Cardiac fibroblast (primary cell): ENCODE measurements at places on chromosomes 4 and X.

- DNase-seq = no peak
These were observed 105.0 kb downstream of the TBL1X start for GRCh38 chrX:9569876-9570301.

GRCh38 chr4:99860521-99860920, 33.7 kb downstream of the LAMTOR3 start:
- no peak for DNase-seq

DNA sequence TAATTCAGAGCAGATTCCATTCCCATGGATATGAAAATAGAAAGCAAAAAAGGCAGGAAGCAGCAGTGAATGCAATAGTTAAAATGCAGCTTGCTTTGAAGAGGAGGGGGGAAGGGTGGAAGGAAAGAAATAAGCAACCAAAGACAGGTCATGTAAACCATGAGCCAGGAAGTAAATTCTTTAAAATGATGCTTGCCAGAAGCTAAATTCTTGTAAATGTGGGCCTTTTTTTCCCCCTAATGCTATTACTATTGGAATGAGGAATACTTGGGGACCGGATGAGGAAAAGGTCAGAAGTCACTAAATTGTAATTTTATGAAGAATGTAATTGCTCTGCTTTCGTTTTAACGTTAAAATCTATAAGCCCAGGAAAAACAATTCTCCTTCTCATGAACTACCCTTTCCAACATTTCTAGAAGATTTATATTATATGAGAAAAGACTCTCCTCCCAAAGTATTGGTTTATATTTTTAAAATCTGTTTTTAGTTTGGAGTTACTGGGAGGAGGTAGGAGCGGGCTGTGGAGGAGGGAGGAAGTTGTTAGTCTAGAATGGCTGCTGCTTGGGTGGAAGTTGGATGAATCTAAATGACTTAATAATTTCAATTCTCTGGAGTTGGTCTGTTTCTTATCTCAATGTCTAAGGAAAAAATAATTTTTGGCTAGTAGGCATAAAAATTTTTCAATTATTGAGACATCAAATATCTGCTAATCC, 77.6 kb upstream of the PCDH18 start:
- peak; percentile 56 for DNase-seq

DNA sequence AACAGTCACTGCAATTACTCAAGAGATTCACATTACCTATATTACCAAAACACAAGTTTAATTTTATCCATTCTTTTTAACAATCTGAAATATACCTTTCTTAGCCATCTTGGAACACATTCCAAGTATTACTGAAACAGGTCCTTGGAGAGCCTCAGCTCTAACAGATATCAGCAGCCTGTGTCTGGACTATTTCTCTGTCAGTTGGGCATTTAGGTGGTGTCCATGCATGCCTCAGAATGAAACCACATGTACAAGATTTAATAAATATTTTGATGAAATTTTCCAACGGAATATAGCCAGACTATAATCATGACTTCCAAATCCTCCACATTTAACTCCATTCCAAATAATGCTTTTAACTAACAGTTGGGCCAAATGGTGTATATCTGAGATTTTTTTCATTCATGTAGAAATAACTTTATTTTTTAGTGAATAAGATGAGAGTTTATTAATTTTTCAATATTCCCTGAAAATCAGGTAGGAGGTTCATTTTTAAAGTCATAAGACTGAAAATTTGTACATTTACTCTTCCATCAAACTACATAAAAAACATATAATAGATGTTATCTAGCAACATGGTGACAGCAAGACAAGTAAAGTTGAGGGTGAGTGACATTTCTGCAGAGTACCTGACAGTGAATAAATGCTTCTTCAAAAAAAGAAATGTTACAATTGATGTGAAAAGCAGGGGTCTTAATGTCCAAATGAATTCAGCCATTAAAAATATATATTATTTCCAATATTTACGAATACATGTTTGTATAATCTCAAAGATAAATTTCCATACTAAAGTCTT, 174.2 kb downstream of the DCHS2 start:
- DNase-seq = no peak

DNA sequence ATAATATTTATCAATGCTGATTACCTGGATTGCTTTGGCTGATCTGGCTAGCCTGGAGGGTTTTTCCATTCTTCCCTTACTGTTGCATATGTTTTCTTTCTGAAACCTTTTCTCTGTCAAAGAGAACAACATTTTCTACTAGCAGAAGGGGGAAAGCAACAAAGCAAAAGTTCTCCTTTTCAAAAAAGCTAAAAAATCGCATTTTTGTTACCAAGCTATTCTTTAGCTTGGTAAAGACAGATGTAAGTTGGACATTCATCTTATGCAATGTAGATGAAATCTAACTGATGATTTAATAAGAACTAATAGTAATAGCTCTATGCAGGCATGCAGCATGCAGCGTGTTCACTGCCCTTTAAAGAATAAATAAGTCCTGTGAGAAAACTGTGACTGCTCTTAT, at the start of gene GRXCR1:
GRXCR1 (plus strand) TSS at position 301 of the 400 bp plus-strand sequence. CDS start 554 bp downstream, outside the sequence.
- no peak for DNase-seq

GRCh38 chrX:107659768-107660167, 31.5 kb downstream of the PRPS1 start:
- DNase-seq = peak; percentile 76

DNA sequence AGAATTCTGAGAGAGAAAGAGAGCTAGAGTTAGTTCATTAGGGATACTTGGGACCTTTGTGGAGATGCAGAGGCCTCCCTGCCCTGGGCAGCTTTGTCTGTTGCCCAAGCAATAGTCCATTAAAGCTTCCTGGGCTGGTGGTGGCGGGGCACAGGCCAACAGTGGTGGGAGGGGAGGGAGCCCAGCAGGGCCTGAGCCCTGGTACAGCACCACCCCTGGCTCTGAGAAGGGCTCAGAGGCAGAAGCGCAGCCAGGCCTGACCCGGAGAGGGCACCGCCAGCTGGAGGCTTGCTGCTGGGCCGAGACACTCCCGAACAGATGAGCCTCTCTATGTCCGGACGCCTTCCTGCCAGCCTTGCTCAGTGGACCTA, 65.3 kb downstream of the EFNB1 start:
- no peak for DNase-seq

DNA sequence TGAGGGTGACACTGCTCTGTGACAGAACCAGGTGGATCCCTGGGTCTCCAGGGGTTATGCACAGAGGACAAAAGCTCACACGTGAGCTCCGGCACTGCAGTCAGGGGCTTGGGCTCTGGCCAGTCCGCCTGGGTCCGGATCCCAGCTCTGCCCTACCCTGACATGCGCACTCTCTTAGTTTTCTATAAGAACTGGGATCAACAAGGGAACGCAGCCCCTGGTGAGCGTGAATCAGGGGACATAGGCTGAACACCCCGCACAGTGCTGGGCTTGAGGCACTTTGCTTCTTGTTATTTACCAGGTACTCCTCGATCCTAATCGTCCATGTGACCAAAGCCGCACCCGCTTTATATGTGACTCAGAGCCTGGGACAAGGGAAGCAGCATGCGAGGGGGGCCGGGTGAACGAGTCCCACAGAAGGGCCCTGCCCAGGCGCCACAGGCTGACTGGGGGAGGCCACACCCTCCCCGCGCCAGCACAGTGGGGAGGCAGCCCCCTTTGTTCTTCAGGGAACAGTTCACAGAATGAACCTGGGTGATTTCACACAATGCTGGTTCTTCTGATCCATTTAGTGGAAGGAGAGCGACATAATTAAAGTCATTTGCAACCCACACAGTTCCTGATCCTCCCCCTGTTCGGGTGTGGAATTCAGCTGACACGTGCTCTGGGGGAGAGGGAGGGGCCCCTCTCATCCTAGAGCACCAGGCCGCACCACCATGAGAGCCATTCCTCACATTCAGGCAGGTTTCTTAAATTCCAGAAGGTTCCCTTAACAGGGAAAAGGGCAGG, 55.5 kb downstream of the WFS1 start:
- peak; percentile 30 for DNase-seq

- DNase-seq = peak; percentile 16
These were observed 121.9 kb upstream of the ANK2 start for GRCh38 chr4:112927544-112927943.

DNA sequence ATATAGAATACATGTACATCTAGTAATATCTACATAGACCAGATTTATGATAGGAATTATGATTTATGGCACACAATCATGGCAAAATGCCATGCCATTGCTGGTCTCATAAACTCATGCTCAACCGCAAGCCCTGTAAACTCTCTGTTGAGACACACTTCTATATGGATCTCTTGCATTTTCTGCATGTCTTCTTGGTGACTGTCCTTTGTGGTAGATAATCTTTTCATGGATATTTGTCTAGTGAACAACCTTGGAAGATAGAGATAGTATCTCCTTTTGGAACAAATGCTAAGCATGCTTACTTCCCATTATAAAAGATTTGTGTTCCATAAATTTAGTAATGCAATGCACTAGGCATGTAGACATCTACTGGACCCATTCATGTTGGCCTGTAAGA, 328.0 kb downstream of the NAF1 start:
- DNase-seq = no peak

DNA sequence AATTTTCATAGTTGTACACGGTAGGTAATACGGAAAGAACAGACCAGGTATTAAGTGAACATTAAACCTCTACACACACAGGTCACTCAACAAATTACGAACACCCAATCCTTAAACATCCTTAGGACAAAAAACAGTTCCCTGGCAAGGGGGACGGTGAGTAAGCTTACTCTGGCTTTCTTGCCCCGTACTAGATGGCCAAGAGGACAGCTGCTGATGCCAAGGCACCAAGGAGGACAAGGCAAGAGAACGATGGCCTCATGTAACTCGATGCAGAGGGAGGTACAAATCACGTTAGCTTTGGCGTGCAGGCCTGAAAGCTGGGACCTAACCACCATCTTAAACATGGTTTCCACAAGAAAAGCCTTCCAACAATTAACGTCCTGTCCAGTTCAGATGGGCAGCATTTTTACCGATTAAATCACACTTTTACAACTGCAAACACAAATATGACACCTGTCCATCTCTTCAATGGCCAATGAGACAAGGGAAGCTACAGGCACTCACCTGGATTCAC, 23.7 kb downstream of the FAT1 start:
- no peak for DNase-seq

- DNase-seq = no peak
These were observed 34.3 kb downstream of the GPC4 start for GRCh38 chrX:133380711-133381619.

DNA sequence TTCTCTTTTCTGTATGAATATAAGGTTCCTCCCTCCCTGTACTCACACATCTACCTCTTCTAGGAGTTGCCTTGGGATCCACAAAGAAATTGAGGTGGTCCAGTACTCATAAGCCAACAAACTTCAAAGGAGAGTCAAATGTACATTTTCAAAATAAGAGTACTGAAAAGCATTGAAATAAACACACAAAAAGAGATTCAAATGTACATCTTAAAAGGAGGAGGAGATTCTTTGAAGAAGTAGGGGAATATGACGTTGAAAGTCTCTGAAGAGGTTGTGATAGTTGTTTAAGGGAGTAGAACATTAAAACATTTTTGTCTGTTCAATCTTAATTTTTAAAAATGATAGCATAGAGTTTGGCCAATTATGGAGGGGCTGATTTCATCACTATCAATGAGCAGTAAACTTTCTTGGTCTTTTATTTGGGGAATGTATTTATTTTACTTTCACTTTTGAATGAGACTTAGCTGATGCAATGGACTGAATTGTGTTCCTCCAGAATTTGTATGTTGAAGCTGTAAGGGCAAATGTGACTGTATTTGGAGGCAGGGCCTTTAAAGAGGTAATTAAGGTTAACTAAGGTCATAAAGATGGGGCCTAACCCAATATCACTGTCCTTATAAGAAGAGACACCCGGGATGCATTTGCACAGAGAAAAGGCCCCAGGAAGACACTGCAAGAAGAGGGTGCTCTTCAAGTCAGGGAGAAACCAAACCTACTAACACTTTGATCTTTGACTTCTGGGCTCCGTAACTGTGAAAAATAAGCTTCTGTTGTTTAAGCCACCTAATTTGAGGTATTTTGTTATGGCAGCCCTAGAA, 226.3 kb upstream of the PGRMC2 start:
- DNase-seq = peak; percentile 36

- DNase-seq = no peak
These were observed 1.2 kb downstream of the CYBB start for GRCh38 chrX:37781081-37781480.

- no peak for DNase-seq
These were observed 1.6 kb downstream of the ZAR1 start for GRCh38 chr4:48491514-48492176.

GRCh38 chr4:175708739-175709138, 103.3 kb downstream of the GPM6A start:
- no peak for DNase-seq

- no peak for DNase-seq
These were observed 21.8 kb upstream of the AADAT start for GRCh38 chr4:170111546-170111945.

- DNase-seq = no peak
These were observed 6.4 kb upstream of the PROM1 start for GRCh38 chr4:16090096-16090705.

DNA sequence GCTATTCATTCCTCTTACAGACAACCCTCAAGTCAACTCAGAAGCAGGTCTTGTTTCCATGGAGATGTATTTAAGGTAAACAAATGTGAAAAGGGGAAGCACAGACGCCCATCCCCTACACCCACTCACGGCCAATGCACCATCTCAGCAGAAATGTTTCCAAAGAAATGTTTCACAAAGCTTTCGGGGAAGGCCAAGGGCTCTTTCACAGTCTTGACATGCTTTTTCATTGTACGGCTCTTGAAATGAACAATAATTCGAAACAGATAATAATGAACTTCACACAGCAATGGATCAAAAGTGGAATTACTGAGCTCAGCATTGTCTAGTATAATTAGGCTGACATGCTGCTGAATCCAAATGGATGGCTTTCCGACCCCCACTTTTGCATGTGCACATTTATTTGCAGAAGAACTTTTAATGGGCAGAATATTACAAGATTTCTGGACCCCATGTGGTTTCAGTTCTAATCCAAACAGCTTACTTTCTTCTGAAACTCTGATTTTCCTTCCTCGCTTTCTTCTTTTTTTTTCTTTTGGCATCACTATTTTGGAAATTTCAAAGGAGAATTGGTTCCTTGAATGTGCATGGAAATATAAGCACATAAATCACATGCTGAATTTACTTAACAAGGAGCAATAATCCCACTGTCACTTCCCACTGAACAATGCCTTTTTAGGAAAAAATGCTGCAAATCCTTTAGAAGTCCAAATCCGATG, 160.9 kb downstream of the SMIM20 start:
- no peak for DNase-seq
